ENCODE measurements at places on chromosomes 1 and 21.

- DNase-seq = no peak
Observed at GRCh38 chr1:56780826-56781225, 38.4 kb downstream of the FYB2 start.

GRCh38 chr1:166870584-166870983, 5.5 kb downstream of the TADA1 start:
- DNase-seq = no peak

- DNase-seq = no peak
Observed at GRCh38 chr1:111620441-111620971, 917 bp downstream of the RAP1A start.

GRCh38 chr1:27042670-27043069, 30.0 kb upstream of the TENT5B start:
- no peak for DNase-seq

DNA sequence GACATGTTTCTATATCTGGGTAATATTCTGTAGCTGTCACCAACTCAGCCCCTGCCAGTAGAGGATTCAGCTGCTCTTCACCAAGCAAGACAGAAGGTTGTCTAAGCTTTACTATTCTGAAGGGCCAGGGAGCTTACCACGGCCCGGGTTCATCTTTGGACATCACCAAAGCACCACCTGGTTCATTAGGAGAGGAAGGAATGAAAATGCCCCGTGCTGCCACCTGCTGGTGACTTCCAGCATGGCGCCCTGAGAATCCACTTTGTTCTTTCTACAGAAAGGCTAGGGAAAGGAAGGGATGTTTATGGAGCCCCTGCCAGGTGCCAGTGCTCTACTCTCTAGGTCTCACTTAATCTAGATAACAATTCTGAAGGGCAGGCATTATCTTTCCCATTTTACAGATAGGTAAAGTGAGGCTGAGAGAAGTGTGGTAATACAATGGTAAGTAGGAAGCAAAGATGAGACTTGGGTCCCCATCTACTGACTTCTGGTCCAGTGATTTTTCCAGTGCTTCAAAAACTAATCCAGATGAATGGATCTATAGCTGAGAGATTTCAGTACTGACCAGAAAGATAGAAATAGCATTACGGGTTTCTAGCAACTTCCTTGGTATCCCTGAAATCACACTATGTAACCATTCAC, 79.5 kb downstream of the BEND5 start:
- peak; percentile 77 for DNase-seq

DNA sequence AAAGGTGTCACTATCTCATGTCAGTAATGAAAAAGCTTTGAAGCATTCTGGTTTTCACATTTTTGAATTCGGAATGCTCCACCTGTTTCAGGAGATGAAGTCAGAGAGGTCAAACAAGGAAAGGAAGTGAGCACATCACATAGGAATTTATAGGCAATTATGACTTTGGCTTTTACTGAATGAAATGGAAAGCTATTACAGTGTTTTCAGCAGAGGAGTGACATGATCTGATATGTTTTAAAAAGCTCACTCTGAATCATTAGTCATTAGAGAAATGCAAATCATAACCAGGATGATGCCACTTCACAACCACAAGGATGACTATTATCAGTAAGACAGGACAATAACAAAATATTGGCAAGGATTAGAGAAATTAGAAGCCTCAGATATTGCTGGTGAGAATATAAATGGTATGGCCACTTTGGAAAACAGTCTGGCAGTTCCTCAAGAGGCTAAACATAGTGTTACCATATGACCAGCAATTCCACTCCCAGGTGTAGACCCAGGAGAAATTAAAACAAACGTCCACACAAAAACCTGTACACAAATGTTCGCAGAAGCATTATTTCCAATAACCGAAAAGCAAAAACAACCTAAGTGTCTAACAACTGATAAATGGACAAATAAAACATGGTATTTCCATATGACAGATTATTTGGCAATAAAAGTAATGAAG, 7.5 kb downstream of the TAF1A start:
- DNase-seq = no peak

DNA sequence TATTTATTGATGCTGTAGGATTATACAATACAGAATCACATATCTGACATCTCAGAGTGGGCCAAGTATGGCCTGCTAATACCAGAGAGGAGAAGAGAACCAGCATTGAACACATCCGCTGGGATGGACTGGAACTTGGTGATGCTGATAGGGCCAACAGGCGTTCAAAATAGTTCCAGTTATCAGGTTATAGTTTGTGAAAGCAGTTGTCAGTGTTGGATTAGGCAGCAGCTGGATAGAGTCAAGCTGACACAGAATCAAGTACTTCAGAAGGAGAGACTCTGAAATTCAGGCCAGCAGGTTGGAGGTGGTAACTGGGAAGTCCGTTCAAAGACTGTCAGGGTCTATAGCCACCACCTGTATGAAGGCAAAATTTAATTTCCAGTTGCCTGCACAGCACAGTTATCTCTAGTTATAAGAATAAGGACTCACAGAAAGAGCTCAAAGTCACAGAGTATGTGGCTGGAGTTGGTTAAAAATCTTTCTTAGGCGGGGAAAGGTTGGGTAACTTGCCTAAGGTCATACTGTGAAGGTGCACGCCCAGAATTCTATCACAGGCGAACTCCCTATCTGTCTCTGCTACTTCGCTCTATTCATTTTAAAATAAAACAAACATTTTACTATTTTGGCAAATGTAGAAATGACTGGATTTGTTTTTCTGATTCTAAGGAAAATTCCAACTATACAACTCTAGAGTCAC, 9.9 kb upstream of the DIPK1A start:
- no peak for DNase-seq

GRCh38 chr1:51313268-51313852, 17.0 kb downstream of the TTC39A start:
- no peak for DNase-seq

- DNase-seq = no peak
Observed at GRCh38 chr1:39063775-39064174, 37.6 kb downstream of the NDUFS5 start.

GRCh38 chr1:39936724-39937491, 18.0 kb upstream of the MFSD2A start:
- DNase-seq = no peak
